CD4-positive, alpha-beta T cell treated with Interleukin-6 for 4 hours (primary cell): ENCODE measurements at places on chromosomes 5 and 9.

DNA sequence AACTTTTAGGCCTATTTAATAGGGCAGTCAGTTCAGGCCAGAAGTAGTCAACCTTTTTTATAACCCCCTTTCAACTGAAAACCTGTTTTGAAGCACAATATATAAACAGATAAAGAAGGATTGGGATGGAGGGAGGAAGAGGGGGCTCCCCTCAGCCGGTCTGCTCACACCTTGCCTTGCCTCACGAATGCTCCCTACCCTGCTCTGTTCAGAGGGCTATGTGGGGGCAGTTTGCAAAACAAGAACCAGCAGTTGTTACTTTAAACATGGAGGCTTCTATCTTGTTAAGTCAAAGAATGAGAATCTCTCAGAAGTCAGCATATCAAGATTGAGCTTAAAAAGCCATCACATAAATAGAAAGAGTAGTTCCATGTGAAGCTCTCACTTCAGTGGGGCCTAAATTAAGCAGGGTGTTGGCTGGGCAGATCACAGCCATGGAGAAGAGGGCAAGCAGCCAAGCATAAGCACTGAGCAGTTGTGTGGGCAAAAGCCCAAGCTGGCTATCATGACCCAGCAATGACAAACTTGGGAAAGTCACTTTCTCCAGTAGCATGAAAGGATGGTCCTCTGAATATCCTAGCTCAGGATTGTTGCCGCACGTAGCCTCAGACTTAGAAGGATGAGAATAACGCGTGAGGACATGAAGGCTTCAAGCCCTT lies 70.6 kb downstream of the ALDH1A1 start:
- no peak for DNase-seq

GRCh38 chr9:129495620-129496472 lies 125.1 kb downstream of the C9orf50 start:
- peak; percentile 91 for DNase-seq

GRCh38 chr5:102777099-102777498 lies 22.0 kb downstream of the PAM start:
- DNase-seq = no peak

DNA sequence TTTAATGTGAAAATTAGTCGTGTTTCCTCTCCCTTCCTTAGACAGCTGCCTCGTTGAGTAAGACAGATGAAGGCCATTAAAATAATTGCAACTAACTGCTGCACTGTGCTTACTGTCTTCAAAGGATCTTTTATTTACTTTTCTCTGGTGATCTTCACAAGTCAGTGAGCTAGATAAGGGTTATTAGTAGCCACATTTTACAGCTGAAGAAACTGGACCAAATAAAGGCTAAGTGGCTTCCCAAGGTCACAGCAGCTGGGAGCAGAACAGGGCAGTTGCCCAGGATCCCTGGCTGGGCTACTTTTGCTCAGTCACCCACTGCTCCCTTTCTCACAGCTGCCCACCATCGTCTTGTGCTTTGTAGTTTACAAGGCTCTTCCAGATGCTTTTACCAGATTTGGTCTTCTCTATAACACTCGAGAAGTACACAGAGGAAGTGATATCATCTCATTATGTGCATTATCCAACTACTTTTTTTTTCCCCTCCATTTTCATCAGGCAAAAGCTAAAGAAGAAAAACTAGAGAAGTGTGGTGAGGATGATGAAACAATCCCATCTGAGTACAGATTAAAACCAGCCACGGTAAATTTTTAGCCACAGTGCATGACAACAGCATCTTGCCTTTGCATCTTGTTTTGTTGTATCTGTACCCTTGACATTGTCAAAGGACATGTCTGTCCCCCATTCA lies 61.8 kb downstream of the ERAP1 start:
- DNase-seq = no peak

- DNase-seq = peak; percentile 89
These were observed at the start of gene C9orf72 for GRCh38 chr9:27572918-27573633. C9orf72 (minus strand) TSS chr9:27573481; CDS start chr9:27567120, 6,361 bp downstream.

GRCh38 chr5:111495159-111495558 lies 17.2 kb downstream of the STARD4 start:
- DNase-seq = no peak

DNA sequence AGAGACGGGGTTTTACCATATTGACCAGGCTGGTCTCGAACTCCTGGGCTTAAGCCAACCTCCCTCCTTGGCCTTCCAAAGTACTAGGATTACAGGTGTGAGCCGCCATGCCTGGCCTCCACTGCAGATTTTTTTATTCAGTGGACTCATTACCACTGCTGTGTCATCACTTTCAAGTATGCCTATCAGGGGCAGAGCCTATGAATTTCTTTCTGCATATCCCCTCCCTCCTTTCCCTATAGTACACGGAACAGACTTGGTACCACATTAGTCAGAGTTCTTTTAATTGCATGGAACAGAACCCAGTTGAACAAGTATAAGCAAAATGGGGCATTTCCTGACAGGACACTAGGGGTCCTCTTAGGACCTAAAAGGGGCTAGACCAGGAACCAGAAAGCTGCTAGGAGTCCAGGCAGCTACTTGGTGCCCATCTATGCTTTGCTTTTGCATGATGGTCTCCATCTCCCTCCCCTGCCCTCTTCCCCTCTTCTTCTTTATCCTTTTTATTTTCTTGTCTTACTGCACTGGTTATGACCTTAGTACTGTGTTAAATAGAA lies 5.8 kb downstream of the BSPRY start:
- no peak for DNase-seq

- no peak for DNase-seq
These were observed 65.4 kb upstream of the FAM174A start for GRCh38 chr5:100469767-100470166.
